ENCODE measurements at places on chromosomes 7 and 10. TPM values are rescaled to one million over a fixed set of nuclear protein-coding genes. Genes with fewer than 3 reads are reported as not detected.
A peak's percentile ranks its signal among the peaks of the same experiment; 100 is the strongest.

Gene EGR2
- total RNA-seq = 1.0 TPM

Gene ZNF777
- total RNA-seq = 13.6 TPM

Gene CALML3
- not detected for total RNA-seq

Gene C10orf53
- not detected for total RNA-seq

Gene SUFU
- total RNA-seq = 4.8 TPM

- H3K4me1 ChIP-seq = no peaks in the 10 kb centered on the region
- H3K4me3 ChIP-seq = no peak overlapping the region
- H3K27ac ChIP-seq = peak overlapping the region; percentile 31
- no peak for DNase-seq
- peaks cover 25% of the 10 kb centered on the region for H3K36me3 ChIP-seq
Measured at GRCh38 chr7:151566897-151567320, 47.2 kb upstream of the RHEB start.

GRCh38 chr10:35225204-35225603 lies 98.6 kb downstream of the CREM start:
- H3K4me1 ChIP-seq = no peaks in the 10 kb centered on the region
- no peak overlapping the region for H3K4me3 ChIP-seq
- H3K27ac ChIP-seq = no peak overlapping the region
- no peaks in the 10 kb centered on the region for H3K27me3 ChIP-seq
- DNase-seq = no peak

DNA sequence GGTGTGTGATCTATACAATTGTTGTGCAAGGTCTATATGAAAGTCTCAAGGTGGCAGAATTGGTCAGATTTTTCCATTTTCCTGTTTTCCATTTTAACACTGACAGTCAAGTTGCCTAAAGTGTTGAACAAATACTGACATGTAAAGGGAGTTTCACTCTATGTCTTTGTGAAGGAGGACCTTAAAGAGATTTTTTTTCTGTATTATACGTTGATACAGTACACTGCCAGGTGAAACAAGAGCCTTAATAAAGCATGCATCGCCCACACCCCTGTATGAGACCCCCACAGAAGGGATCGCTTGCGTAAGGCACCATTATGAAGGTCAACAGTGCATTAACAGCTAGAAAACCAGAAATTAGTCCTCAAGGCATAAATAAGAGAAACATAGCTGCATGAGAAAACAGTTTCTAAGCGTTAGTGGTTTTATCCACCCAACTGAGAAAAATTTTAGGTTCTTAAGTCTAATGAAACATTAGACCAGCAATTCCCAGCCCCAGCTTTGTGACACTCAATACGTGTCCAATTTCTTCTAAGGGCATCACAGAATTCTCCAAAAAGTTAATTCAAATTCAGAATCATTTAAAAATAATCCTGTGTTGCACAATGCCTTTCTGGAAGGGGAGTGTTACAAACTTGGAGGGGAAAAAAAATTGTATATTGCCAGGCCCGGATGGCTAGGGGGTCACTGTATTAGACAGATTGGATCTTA lies 6.9 kb downstream of the KLF6 start:
- peaks cover 68% of the 10 kb centered on the region for H3K4me1 ChIP-seq
- peak overlapping the region; percentile 95 for H3K4me3 ChIP-seq
- no peaks in the 10 kb centered on the region for H3K27me3 ChIP-seq
- peak overlapping the region; percentile 100 for H3K27ac ChIP-seq
- peaks cover 62% of the 10 kb centered on the region for H3K36me3 ChIP-seq

GRCh38 chr10:127186813-127187212 lies 9.6 kb downstream of the INSYN2A start:
- H3K36me3 ChIP-seq = no peaks in the 10 kb centered on the region
- no peak overlapping the region for H3K27ac ChIP-seq
- no peak overlapping the region for H3K4me3 ChIP-seq
- DNase-seq = no peak

DNA sequence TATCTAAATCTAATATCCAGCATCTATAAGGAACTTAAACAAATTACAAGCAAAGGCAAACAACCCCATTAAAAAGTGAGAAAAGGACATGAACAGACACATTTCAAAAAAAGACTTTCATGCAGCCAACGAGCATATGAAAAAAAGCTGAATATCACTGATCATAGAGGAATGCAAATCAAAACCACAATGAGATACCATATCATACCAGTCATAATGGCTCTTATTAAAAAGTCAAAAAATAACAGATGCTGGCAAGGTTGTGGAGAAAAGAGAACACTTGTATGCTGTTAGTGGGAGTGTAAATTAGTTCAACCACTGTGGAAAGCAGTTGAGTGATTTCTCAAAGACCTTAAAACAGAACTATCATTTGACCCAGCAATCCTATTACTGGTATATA lies 334.4 kb upstream of the CACNA2D1 start:
- H3K4me1 ChIP-seq = no peaks in the 10 kb centered on the region
- no peaks in the 10 kb centered on the region for H3K36me3 ChIP-seq
- H3K27ac ChIP-seq = no peak overlapping the region
- no peak overlapping the region for H3K4me3 ChIP-seq
- no peak for DNase-seq
- no peaks in the 10 kb centered on the region for H3K27me3 ChIP-seq

- H3K27ac ChIP-seq = no peak overlapping the region
- H3K27me3 ChIP-seq = no peaks in the 10 kb centered on the region
- DNase-seq = no peak
- H3K4me3 ChIP-seq = peak overlapping the region; percentile 71
Measured at GRCh38 chr7:74269757-74270277, 15.6 kb upstream of the RFC2 start.

DNA sequence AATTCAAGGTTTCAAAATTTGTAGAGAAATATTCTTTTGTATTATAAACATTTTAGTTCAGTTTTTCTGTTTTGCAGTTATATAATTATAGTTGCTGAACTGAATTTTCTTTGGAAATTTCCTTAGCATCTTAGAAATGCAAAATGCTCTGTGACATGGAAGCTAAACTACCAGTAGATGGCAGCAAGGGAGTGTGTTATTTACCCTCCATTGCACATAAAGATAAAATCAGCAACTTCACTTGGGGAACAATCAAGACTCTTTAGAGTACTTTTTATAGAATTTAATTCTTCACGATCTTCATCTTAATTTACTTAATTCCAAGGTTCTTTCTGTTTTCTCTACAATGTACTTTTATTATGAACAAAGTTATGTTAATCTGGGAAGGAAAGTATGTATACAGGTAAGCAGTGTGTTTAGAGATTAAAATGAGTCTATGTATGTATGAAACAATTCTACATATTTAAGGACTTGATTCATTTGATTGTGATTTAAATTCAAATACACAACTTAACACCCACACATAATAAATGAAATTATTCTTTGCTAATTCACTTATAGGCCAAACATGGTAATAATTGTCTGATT lies 404.2 kb downstream of the THSD7A start:
- no peak for DNase-seq
- H3K4me1 ChIP-seq = no peaks in the 10 kb centered on the region
- H3K36me3 ChIP-seq = no peaks in the 10 kb centered on the region
- no peaks in the 10 kb centered on the region for H3K27me3 ChIP-seq

- H3K4me1 ChIP-seq = no peaks in the 10 kb centered on the region
- peaks cover 14% of the 10 kb centered on the region for H3K27me3 ChIP-seq
- no peak overlapping the region for H3K4me3 ChIP-seq
- no peak overlapping the region for H3K27ac ChIP-seq
Measured at GRCh38 chr10:129410688-129411392, 56.2 kb upstream of the MGMT start.

DNA sequence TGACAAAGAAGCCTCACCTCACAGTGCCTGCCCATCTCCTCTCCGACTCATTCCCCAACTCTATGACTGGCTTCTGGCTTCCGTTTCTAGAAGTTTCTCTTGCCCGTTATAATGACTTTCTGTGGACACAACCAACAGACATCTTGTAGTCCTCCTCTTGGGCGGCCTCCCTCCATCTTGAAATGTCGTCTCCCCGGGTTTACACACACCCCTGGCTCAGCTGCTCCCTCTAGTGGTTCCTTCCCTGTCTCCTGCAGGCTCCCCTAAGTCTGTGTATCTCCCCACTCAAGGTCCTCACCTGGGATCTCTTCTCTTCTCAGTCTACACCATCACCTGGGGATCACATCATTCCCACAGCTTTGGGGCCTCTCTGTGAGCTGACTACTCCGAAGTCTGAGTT lies 123.4 kb upstream of the NEBL start:
- no peaks in the 10 kb centered on the region for H3K36me3 ChIP-seq
- H3K27ac ChIP-seq = no peak overlapping the region
- no peaks in the 10 kb centered on the region for H3K27me3 ChIP-seq

- H3K36me3 ChIP-seq = no peaks in the 10 kb centered on the region
- H3K27me3 ChIP-seq = no peaks in the 10 kb centered on the region
- no peak for DNase-seq
- H3K4me3 ChIP-seq = no peak overlapping the region
- H3K4me1 ChIP-seq = no peaks in the 10 kb centered on the region
Measured at GRCh38 chr10:74329873-74330272, 178.9 kb downstream of the ADK start.

DNA sequence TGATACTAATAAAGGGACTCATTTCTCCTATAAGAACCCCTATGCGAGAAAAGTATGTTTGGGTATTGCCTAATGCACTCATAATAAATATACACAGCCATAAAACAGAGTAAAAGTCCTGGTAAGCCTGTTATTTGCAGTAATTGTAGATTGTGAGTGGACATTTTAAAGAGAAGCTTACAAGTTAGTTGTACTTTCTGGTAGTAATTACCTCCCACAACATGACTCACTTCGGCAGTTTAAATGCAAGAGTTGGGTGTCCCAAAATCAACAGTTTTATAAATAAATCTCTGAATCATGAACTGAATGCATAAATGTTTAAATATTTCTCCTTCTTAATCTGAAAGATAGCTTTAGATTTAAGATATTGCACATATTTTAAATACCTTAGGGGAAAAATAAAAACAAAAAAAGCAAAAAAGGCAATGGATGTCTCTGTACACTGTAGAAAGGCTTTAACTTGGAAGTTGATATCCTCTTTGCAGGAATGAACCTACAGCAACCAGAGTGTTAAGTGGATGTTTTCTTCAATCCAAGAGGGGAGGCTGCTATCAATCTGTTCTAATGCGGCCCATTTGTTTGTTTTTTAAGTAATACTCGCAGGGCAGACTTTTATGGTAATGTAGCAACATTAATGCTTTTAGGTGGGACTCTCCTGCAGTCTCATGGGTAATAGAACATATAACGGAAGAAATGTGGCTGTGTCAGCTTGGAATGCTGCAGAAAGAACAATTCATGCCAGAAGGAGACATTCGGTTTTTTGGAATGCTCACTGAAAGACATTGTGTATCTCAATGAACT lies 57.3 kb upstream of the ZEB1 start:
- H3K36me3 ChIP-seq = no peaks in the 10 kb centered on the region
- H3K27me3 ChIP-seq = no peaks in the 10 kb centered on the region
- no peak overlapping the region for H3K4me3 ChIP-seq
- no peak for DNase-seq
- no peak overlapping the region for H3K27ac ChIP-seq

- no peak overlapping the region for H3K27ac ChIP-seq
- H3K4me3 ChIP-seq = no peak overlapping the region
- H3K27me3 ChIP-seq = peaks cover 44% of the 10 kb centered on the region
- no peaks in the 10 kb centered on the region for H3K4me1 ChIP-seq
- DNase-seq = no peak
Measured at GRCh38 chr7:1368682-1369571, 90.3 kb downstream of the MICALL2 start.

DNA sequence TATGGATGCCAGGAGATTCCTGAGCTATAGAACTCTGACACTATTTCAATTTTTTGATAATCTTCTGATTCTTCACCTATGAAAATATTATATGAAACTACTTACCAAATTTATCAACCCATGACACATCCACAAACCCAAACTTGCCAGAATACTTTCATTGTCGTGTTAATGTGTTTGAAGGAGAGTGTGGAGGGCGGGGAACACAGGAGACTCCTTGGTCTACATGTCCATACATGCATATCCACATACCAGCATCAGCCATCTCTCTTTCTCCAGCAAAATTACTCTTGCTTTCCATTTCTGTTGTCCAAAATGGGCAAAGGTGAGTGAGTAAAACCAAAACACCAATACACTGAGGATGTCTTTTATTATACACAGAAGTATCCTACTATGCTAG lies 23.5 kb upstream of the BPGM start:
- H3K4me3 ChIP-seq = no peak overlapping the region
- DNase-seq = no peak
- no peak overlapping the region for H3K27ac ChIP-seq

- H3K27ac ChIP-seq = no peak overlapping the region
- no peaks in the 10 kb centered on the region for H3K4me1 ChIP-seq
- no peak for DNase-seq
Measured at GRCh38 chr7:113368256-113368655, 249.9 kb upstream of the SMIM30 start.

Data from psoas muscle (tissue), 8 donors.